ENCODE measurements at places on chromosomes 6 and 20. TPM values are rescaled to one million over a fixed set of nuclear protein-coding genes. Genes with fewer than 3 reads are reported as not detected.

PACRG gene
- 5.4 TPM for total RNA-seq

TSHZ2 gene
- 2.0 TPM for total RNA-seq

NPBWR2 gene
- total RNA-seq = not detected

CNBD2 gene
- total RNA-seq = 3.9 TPM

NRM gene
- 1.5 TPM for total RNA-seq

GPANK1 gene
- total RNA-seq = 8.9 TPM

GABRR1 gene
- total RNA-seq = not detected

TMC2 gene
- total RNA-seq = 3.4 TPM

ADGB gene
- 0.25 TPM for total RNA-seq

TCP11 gene
- total RNA-seq = 0.25 TPM

MTFR2 gene
- total RNA-seq = 0.25 TPM

ANGPT4 gene
- not detected for total RNA-seq

GNRH2 gene
- not detected for total RNA-seq

Data from temporal lobe (tissue), 4 donors.